ENCODE measurements at places on chromosomes 13 and 19. TPM values are rescaled to one million over a fixed set of nuclear protein-coding genes. Genes with fewer than 3 reads are reported as not detected.

The AMH gene
- 1.4 TPM for total RNA-seq

The VSTM1 gene
- total RNA-seq: not detected

DNA sequence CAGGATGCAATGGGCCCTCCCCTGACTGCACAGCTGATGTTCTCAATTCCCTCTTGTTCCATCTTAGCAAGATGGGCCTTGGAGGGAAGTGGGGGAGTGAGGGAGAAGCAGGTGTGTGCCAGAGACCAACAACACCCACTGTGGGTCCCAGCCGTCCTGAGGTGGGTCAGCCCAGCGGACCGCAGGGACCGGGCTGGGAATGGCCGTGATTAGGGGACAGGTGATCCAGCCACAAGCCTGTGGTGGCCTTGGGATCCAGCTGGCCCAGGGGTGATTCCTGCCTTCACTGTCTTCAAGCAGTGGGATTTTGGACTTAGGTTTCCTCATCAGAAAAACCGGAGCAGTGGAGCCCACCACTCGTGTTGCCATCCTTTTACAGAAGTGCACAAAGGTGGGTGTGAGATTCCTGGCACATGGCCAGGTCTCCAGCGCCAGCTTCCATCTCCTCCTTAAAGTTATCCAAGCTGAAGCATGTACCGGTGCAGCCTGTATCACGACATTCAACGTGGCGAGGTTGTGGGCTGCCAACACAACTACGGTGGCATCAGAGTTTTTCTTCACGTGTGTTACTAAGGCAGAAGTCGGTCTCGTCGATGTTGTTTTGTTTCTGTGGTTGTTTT is 9.0 kb upstream of the ATP11A start:
- no peak for DNase-seq

- DNase-seq: peak; percentile 30
These were observed 307.6 kb downstream of the GPC6 start for GRCh38 chr13:93534181-93534700.

The CRLF1 gene
- 38.4 TPM for total RNA-seq

The CD22 gene
- total RNA-seq: 7.4 TPM

The KCNC3 gene
- total RNA-seq: 1.0 TPM

DNA sequence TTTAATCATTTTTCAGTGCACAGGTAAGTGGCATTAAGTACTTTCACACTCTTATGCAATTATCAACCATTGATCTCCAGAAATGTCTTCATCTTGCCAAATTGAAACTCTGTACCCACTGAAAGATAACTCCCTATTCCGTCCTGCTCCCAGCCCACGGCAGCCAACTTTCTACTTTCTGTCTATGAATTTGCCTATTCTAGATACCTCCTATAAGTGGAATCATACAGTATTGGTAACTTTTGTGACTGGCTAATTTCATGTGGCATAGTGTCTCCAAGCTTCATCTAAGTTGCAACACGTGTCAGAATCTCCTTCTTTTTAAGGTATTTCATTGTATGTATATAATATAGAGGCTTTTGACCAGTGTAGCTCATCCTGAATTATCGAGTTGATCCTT is 5.7 kb upstream of the CEACAM18 start:
- no peak for DNase-seq

- DNase-seq: no peak
These were observed 778 bp upstream of the LRRC4B start for GRCh38 chr19:50568728-50569698.

DNA sequence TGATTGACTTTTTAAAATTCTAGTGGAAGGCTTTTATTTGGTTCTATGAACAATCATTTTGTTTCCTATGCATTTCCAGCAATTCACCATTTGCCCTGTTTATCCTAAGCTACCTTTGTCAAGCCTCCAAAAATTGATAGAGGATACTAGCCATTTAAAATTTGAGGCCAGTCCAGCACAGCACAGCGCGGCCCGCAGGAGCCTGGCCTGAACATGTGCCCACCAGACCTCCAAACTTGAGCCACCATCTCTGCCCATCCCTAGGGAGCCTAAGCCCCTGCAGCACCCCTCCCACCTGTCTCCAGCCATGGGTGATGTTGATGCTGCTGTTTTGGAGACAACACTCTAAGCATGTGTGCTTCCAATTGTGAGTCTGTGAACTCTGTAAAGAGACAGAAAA is 57.5 kb downstream of the SPRYD7 start:
- DNase-seq: no peak

DNA sequence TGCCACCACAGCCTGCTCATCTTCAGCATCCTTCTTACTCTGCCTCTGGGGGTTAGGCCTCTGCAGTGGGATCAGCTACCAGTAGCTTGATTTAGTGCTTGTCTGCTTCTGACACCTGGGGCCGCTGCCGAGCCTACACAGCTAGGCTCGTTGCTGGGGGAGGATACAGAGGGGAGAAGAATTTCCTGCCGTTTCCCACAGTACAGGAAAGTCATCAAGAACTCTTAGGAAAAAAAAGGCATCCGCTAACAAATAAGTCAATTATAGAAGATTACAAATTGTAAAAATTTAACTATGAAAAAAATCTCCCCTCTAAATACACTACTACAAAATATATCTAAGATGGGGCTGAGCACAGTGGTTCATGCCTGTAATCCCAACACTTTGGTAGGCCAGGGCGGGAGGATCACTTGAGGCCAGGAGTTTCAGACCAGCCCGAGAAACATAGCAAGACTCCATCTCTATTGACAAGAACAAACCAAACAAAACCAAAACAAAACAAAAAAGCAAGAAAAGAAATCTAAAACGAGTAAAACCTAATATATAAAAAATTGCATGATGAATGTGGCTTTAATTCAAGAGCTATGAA is 26.7 kb downstream of the LATS2 start:
- DNase-seq: no peak

- no peak for DNase-seq
These were observed 639 bp upstream of the SLAIN1 start for GRCh38 chr13:77696879-77697216.

DNA sequence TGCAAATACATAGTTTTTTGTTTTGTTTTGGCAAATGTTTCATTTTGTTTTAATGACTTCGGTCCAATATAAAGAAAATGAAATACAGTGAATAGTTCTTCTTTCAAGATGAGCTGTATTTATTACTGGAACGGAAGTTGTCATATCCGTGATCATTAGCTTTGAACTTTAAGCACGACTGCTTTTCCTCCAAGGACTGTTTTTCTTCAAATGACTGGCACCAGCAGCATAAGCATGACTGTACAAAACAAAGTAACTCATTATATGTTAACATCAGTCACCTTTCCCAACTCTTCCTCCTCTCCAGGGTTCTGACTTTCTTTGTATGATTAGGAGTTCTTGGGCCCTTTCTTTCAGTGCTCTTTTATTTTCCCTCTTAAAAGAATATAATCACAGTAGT is 20.5 kb downstream of the EDNRB start:
- no peak for DNase-seq

DNA sequence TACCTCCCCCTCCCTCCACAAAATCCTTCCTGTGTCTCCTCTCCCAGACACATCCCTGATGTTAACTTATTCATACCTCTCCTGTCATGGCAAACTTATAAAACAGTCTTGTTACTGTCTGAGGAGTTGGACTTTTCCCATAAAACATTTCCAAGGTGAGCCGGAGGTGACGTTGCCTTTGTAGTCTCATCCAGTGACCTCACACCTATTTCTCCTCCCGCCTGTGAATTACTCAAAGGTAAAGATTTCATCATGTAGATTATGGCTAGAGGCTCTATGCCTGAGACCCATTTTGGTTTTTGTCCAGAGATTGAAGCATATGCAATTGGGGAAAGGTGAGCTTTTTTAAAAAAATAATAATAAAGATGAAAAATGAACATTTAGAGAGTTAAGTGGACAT is 529.0 kb downstream of the MYO16 start:
- no peak for DNase-seq

DNA sequence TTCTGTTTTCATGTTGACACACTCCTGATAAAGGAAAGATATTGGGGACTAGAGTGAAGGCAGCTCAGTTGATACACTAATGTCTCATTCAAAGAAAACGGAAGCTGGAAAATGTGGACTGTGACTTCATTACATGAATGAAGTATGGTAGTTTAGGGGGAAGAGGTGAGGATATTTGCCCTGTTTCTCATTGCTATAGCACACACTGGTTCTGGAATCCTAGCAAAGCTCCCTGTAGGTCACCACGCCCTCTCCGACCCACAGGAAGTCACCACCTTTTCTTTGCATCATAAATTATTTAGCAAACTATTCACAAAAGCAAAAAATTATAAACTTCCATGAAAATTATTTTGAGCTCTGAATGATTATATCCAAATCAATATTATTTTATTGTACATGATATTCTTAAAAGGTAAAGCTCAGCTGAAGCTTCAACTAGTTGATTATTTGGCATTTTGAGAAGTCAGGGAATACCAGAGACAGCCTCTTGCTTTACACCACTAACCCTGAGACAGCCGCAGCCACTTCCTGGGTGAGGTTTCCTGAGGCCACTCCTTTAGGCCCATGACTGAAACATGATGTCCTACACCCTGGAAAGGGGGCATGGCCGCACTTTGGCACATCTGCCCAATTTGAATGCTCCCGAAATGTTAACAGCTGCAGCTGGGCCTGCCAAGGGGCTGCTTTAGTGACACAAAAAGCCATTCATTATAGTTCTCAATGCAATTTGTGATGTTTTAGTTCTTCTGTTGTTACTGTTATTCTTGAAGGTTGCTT is 50.0 kb upstream of the WDFY2 start:
- DNase-seq: peak; percentile 95

DNA sequence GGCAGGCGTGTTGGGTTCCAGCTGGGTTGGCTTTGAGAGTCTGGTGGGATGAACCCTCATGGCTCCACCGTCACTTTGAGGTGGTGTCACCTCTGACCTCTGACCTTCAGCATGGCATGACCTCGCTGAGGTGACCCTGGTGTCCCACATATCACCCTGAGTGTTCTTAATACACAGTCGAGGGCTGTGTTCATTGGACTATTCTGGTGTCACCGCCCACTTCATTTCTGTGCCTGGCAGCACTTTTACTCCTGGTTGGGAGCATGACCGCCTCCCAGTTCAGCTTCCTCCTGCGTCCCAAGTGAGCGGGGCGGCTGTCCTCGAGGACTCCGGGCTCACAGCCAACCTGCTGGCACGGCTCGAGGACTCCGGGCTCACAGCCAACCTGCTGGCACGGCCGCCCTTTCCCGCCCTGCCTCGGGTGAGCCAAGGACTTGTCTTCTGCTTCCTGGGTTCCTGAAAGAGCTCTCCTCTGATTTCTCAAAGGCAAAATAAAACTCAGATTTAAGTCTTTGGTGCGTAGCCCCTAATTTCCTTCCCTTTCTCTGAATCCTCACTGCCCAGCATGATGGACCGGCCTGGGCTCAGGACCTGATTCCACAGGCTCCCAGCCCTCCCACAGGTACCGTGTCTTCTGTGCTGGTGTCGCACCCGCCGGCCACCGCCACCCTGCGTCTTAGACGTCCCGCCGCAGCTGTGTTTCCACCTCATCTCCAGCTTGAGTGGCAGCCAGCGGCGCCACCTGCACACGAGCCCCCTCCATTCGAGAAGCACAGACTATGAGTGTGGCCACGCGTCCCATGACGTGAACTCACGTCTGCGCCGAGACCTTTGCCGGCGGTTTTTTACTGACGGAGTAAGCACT is 10.4 kb downstream of the ATP4B start:
- DNase-seq: peak; percentile 91

The FXYD7 gene
- not detected for total RNA-seq

The SIGLEC5 gene
- not detected for total RNA-seq

The COG6 gene
- total RNA-seq: 44.0 TPM

The APLP1 gene
- total RNA-seq: 6.3 TPM

The CEACAM1 gene
- 3.8 TPM for total RNA-seq

DNA sequence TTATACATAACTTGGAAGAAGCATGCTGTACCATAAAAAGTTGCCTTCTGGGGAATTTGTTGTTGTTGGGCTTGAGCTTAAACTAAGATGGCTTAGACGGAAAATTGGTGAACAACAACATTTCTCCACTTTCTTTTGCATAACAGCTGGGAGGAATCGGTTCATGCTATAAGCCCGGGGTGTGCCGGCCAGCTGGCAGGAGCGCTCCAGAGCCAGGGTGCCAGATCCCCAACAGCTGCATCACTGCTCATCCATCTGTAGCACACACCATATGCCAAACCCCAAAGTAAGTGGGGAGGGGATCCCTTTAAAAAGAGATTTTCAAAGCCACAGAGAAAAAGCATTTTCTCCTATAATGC is 419.5 kb upstream of the ARGLU1 start:
- peak; percentile 90 for DNase-seq

The ZSCAN18 gene
- total RNA-seq: 100 TPM

GRCh38 chr19:48373567-48373966 is 9.4 kb downstream of the SYNGR4 start:
- no peak for DNase-seq

The ZNF99 gene
- 0.51 TPM for total RNA-seq

The PCDH8 gene
- total RNA-seq: 1.0 TPM

- no peak for DNase-seq
These were observed 5.6 kb upstream of the SIGLEC14 start for GRCh38 chr19:51652266-51652665.

DNA sequence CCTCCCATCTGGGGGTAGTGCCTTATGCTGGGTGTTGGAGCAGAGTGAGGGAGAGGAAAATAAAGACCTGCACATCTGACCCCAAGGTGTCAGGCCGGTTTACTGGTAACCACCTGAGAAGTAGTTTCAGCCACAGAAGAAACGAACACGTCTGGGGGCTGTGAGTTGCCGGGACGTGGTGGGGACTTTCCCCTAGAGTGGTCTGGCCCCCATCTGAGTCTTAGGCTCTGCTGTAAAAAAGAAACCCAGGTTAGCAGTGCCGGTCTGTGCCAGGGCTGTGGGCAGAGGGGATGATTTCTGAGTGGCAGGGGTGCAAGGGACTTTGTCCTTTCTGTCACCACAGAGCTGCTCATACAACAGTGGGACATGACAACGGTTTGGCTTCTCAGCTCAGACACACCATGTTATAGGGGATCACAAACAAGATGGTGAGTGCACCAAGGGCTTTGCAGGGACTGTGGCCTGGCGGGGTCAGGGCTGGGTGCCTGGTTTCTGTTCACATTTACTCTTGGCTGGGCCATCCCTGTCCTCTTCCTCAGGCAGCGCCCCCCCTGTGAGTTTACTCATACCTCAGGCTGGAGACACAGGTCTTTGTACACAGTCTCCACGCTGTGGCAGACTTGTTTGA is 9.0 kb downstream of the GCDH start:
- no peak for DNase-seq

GRCh38 chr19:13057744-13058143 is 44.9 kb downstream of the LYL1 start:
- DNase-seq: peak; percentile 82

The CD209 gene
- 2.7 TPM for total RNA-seq

- no peak for DNase-seq
These were observed 8.8 kb upstream of the CACNG7 start for GRCh38 chr19:53900191-53900860.

The YJEFN3 gene
- 0.62 TPM for total RNA-seq

- peak; percentile 22 for DNase-seq
These were observed 3.5 kb downstream of the N4BP2L2 start for GRCh38 chr13:32535115-32535514.
